Stimulated activated CD4-positive, alpha-beta T cell treated with anti-CD3 and anti-CD28 coated beads, TNF-alpha, amount 100 ng/mL, for 4 hours (primary cell): ENCODE measurements at places on chromosomes 4 and X.

- no peak for DNase-seq
Observed at GRCh38 chrX:115561605-115562479, 868 bp downstream of the PLS3 start.

DNA sequence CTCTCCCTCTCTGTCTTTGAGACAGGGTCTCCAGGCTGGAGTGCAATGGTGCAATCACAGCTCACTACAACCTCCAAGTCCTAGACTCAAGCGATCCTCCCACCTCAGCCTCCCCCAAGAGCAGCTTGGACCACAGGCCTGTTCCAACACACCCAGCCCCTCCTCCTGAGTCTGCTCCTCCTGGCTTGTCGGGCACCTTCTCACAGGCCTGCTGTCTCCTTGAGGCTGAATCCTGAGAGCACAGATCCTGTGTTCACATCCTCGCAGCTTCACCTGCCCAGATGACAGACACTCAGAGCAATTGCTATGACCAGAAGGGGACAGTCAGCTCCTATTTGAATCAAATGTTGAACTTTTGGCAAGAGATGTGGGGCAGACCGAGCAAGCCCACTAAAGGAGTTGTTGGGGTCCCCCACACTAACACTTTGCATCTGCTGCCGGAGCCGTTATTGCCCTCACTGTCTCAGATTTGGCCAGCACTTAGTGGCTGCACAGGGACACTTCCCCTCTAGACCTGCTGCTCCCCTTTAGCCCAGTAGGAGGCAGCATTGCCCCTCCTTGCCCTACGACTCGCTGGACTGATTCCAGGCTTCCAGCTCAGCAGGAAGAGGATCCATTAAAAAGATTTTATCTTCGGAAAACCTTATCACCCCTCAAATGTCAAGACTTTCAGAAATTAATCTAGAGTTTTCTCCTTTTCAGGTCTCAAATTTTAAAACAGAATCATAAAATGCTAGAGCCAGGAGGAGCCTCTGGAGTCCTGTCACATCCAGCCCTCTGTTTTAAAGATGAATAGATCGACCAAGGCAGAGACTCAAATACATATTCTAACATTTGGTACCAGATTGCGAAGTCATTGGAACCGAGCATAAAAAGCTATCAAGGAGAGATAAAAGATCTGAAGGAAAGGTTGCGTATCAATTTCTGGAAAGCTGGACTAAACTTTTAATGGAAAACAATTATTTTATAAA is 113.7 kb downstream of the USP46 start:
- peak; percentile 22 for DNase-seq

- DNase-seq: no peak
Observed at GRCh38 chr4:30855232-30855631, 135.1 kb downstream of the PCDH7 start.

DNA sequence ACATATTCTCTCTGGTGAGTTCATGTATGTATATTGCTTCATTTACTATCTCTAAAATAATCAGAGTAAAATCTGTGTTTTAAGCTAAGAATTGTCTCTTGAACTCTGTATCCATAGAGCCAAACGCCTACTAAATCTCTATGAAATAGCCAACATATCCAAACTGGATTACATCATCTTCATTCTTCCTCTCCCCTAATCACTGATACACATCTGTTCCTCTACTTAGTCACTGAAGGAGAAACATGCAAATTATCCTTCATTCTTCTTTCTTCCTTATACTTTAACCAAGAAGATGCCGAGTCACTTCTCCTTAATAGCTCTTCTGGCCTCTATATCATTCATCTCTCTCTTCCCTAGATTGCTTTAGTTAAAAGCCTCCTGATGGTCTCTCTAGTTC is 630.4 kb upstream of the FTHL17 start:
- no peak for DNase-seq

GRCh38 chrX:53281321-53281822 is at the start of gene IQSEC2:
IQSEC2 (minus strand) TSS chrX:53281584.
- DNase-seq: no peak

DNA sequence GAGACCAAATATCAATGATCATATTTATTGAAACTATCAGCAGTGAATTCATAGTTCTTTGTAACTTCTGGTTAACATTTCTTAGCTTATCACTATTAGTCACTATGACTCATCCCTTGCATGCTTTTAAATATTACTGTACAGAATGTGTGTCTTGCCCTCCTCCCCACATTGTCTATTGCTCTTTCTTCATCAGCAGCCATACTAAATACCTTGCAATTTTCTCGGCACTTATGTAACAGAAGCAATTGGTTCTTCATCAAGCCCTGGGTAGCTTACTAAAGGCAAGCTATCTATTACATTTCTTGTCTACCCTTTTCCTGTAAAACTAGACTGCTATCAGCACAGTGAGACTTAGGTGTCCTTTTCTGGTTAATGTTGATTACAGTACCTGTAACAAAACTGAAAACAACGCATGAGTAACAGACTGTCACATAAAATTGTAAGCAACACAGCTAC is 8.2 kb downstream of the KLHL4 start:
- no peak for DNase-seq

- no peak for DNase-seq
Observed at GRCh38 chr4:7705062-7705461, 234.6 kb downstream of the AFAP1 start.

DNA sequence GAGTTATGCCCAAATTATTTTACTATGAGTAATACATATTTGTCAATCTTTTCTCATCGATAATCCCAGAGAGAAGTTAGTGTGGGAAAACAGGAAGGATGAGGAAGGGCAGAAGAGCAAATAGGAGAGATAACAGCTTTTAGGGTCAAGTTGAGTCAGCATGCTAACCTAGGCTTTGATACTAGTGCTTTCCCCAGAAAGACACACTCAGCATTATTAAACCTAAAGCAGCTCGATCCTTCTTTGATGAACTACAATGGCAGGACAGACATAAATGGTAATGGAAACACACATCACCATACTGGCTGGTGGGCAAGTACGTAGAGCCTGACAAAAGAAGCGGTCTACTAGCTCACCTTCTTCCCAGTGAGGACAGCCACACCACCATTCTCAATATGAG is 20.5 kb downstream of the AIFM1 start:
- no peak for DNase-seq

DNA sequence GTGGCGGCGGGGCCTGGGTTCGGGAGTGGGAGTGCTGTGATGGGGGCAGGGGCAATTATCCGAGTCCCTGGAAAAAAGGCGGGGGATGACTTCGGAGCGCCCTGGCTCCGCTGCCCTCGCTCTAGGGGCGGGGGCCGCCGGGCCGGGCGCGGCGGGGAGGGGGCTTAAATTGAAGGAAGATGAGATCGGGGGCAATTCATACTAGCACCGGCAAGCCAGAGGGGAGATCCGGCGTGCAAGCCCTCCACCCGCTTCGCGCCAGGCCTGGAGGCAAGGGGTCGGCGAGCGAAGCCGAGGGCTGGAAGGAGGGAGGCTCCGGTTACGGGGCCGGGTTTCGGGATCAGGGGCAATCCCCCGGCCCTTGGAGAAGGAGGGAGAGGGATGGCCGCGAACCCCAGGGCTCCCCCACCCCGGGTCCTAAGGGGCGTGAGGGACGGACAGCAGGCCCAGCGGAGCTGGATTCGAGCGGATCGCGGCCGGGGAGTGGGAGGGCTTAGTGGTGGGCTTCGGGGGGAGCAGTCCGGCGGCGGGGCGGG is 1.2 kb downstream of the BCORL1 start:
- DNase-seq: peak; percentile 5

- peak; percentile 70 for DNase-seq
Observed at GRCh38 chrX:51892921-51893745, at the start of gene MAGED1. MAGED1 (plus strand) TSS chrX:51893623; CDS start chrX:51894305, 682 bp downstream.

GRCh38 chrX:106791495-106791894 is 11.0 kb upstream of the TBC1D8B start:
- DNase-seq: no peak

- no peak for DNase-seq
Observed at GRCh38 chrX:134373736-134374135, 86.2 kb upstream of the HPRT1 start.

GRCh38 chrX:24483596-24483995 is 18.5 kb downstream of the PDK3 start:
- no peak for DNase-seq

DNA sequence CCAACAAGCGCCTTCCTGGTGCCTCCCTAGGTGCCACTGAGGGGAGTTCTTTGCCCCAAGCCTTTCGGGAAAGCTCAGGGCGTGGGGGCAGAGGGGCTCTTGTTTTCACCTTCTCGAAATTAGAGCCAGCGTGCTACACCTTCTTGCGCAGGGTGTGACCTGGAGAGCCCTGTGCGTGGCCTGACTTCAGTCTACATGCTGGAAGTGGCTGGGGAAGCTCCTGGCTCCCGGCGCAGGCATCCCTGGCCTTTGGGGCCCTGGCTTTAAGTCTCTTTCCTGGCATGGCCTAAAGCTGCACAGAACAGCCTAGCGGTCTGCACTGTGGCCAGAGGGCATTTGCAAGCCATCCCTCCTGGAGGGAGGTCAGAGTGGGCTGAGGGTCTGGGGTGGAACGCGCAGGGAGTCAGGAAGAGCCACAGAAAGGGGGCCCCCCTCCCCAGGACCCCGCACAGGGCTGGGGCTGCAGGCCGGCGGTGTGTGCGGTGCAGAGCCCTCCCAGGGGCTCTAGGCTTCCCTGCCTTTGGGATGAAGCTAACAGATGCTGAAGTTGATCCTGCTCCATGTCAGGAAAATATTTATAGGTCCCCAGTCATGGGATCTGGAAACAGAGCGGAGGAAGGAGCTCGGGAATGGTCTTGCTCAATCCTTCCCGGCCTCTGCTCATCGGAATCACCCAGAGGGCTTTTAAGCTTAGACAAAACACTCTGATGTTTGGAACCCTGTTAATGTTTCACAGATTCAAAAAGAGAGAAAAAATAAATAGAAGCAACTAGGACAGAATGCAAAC is 781 bp upstream of the SPON2 start:
- DNase-seq: no peak

DNA sequence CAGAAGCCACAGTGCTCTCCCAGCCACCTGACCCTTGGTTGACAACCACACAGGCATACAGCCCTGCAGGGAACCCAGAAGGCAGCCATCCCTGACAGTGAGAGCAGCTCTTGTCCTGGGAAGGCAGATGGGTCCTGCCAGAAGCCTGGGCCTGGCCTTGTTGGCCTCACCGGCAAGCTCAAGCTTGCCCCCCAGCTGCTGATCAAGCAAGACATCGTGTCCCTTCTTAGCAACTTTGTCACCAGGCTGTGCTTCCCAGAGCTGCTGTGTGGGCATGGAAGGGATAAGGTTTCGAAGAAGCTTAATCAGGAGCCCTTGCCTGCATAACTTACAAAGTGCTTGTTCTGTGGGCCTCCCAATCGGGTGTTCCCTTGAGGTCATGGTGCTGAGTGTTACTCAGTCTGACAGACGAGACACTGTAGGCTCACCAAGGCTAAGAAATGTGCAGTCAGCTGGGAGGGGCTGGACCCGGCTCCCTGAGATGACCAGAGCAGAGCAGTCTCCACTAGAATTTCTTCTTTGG is 6.8 kb upstream of the ABLIM2 start:
- DNase-seq: no peak

DNA sequence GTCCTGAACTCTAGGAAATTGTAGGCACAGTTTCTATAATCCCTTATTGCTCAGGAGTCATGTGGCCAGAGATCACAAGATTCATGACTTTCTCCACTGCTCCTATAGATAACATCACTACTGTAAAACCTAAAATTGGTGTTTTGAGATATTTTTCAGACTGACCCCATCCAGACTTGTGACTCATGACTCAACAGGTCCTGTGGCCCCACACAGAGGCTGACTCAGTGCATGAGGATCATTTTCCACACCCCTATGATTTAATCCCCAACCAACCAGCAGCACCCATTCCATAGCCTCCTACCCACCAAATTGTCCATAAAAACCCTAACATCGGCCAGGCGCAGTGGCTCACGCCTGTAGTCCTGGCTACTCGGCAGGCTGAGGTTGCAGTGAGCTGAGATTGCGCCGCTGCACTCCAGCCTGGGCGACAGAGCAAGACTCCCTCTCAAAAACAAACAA is 13.2 kb upstream of the XIAP start:
- no peak for DNase-seq

- no peak for DNase-seq
Observed at GRCh38 chr4:40822420-40823166, 72.8 kb downstream of the NSUN7 start.

DNA sequence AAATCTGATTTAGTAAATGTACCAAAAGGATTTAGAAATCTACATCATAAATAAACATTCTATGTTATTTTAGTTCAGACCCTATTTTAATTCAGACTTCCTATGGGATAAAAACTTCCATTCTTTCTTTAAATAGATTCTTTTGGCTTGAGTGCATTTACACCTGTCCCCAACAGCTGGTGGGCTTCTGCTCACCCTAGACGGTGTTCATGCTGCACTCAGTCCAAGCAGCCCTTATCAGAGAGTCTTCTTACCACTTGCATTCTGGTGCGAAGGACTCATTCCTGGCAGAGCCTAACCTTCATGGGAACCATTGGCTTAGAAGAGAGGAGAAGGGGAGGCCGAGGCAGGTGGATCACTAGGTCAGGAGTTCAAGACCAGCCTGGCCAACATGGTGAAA is 57.3 kb downstream of the NPNT start:
- no peak for DNase-seq

GRCh38 chrX:45186643-45187026 is 14.0 kb downstream of the DIPK2B start:
- DNase-seq: no peak

GRCh38 chr4:6987588-6987961 is 55.6 kb upstream of the TADA2B start:
- DNase-seq: peak; percentile 9

DNA sequence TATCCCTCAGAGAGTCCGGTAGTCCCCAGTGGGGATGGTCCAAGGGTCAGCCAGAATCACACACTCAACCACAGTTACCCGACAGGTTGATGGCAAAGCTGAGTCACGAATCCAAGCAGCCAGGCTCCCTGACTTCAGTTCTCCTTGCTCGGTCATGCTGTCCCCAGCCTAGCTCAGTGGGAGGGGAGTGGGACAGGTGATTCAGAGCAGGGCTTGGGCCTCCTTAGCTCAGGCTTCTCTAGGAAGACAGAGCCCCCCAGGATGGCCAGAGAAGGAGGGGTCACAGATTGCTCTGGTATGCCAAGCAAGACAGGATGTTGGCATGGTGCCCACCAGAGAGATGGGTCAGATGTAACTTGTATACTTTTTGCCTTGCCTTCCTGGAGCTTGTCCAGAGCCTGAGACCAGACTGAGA is 66.5 kb downstream of the EFNB1 start:
- DNase-seq: no peak

DNA sequence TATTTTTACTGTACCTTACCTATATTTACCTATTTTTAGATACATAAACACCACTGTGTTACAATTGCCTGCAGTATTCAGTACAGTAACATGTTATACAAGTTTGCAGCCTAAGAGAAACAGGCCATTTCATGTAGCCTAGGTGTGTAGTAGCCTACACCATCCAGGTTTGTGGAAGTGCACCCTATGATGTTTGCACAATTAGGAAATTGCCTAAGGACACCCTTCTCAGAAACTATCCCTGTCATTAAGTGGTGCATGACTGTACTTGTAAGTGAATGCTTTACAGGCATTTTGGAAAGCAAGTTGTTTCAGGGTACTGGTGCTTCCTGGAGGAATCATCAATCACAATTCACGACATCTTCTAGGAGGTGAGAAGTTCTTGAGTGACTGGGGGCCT is 991.8 kb upstream of the SLIT2 start:
- no peak for DNase-seq
